K562 (cell line): ENCODE measurements at places on chromosomes 1 and 21.

- no peak for DNase-seq
- H3K27ac ChIP-seq: no peak overlapping the region
- H3K4me3 ChIP-seq: no peak overlapping the region
- H3K36me3 ChIP-seq: no peaks in the 10 kb centered on the region
Observed at GRCh38 chr1:225644666-225645065, 8.3 kb downstream of the ENAH start.

GRCh38 chr1:111204201-111204982 is 3.9 kb upstream of the DENND2D start:
- DNase-seq: no peak
- no peaks in the 10 kb centered on the region for H3K36me3 ChIP-seq

- no peaks in the 10 kb centered on the region; the same call in 2 of the 3 replicates for H3K36me3 ChIP-seq
- no peak overlapping the region for H3K27ac ChIP-seq
- peaks cover 26% of the 10 kb centered on the region for H3K4me1 ChIP-seq
Observed at GRCh38 chr1:21451212-21451611, 11.3 kb downstream of the NBPF3 start.

- no peaks in the 10 kb centered on the region for H3K4me1 ChIP-seq
- DNase-seq: no peak
- no peaks in the 10 kb centered on the region for H3K36me3 ChIP-seq
- H3K27ac ChIP-seq: no peak overlapping the region
- H3K27me3 ChIP-seq: no peaks in the 10 kb centered on the region
Observed at GRCh38 chr1:221149555-221150075, 270.4 kb downstream of the HLX start.

GRCh38 chr1:81799939-81800694 is 617 bp upstream of the ADGRL2 start:
- no peaks in the 10 kb centered on the region for H3K27me3 ChIP-seq
- no peak overlapping the region for H3K27ac ChIP-seq
- no peaks in the 10 kb centered on the region for H3K4me1 ChIP-seq
- DNase-seq: no peak
- H3K36me3 ChIP-seq: no peaks in the 10 kb centered on the region

DNA sequence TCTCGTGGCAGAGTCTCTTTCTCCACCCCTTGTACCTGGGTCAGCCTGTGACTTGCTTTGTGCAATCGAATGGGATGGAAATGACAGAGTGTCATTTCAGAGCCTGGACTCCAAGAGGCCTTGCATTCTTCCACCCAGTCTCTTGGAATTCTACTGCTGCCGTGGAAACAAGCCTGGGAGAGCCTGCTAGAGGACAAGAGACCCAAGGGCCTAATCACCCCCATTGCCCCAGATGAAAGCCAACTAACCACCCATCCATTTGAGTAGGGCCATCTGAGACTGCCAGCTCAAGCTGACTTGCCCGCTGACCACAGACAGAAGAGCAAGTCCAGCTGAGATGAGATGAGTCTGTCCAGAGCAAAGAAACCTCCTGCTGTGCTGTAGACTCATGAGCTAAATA is 201.6 kb downstream of the PTPRU start:
- H3K27me3 ChIP-seq: peaks cover 16% of the 10 kb centered on the region
- no peak overlapping the region for H3K27ac ChIP-seq
- H3K36me3 ChIP-seq: no peaks in the 10 kb centered on the region
- DNase-seq: no peak
- H3K4me3 ChIP-seq: no peak overlapping the region
- no peaks in the 10 kb centered on the region for H3K4me1 ChIP-seq

DNA sequence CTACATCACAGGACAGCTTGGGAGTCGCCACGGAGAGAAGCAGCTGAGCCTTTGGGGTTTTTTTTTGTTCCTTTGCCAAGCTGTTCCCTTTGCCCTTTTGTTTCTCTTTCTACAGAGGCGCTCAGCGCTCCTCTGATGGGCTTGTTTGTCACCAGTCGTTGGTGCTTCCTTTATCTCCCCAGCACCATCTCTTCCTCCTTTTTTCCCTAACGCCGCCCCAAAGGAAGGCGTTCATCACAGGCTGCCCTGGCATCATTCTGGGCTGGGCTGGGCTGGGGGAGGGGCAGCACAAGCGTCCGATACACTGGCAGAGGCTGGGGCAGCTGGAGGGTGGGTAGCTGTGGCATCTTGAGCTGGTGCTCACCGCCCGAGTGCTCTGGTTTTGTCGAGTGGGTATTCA is 10.5 kb downstream of the IGSF21 start:
- peaks cover 6% of the 10 kb centered on the region; the same call in 1 of the 2 replicates for H3K27me3 ChIP-seq
- H3K4me1 ChIP-seq: no peaks in the 10 kb centered on the region
- DNase-seq: no peak
- no peaks in the 10 kb centered on the region for H3K36me3 ChIP-seq

DNA sequence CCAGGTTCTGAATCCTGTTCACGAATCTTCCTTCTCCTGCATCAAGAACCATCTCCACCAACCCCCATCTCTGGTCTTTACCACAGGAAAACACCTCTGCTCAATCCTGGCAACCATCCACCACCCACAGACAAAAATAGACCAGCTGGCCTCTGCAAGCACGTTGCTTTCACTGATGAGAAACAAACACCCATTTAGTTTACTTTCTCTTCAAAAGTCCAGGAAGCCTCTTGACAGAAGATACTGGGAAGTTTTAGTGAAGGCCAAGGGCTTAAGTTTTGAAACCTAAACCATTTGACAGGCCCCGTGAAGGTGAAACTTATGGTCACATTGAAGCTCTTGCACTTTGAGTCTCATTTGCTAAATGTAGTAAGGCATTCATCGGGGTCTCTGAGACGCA is 122.6 kb upstream of the PPP2R5A start:
- H3K27me3 ChIP-seq: no peaks in the 10 kb centered on the region
- H3K36me3 ChIP-seq: no peaks in the 10 kb centered on the region
- H3K4me1 ChIP-seq: peaks cover 33% of the 10 kb centered on the region

GRCh38 chr21:16193496-16194094 is 463.8 kb downstream of the USP25 start:
- H3K36me3 ChIP-seq: no peaks in the 10 kb centered on the region
- H3K4me3 ChIP-seq: no peak overlapping the region
- DNase-seq: no peak
- H3K27me3 ChIP-seq: no peaks in the 10 kb centered on the region
- no peaks in the 10 kb centered on the region for H3K4me1 ChIP-seq
- no peak overlapping the region for H3K27ac ChIP-seq

- H3K4me1 ChIP-seq: no peaks in the 10 kb centered on the region
- DNase-seq: no peak
- H3K27ac ChIP-seq: no peak overlapping the region
- H3K4me3 ChIP-seq: no peak overlapping the region
- no peaks in the 10 kb centered on the region for H3K27me3 ChIP-seq
Observed at GRCh38 chr1:194584052-194584451, 1397.6 kb upstream of the B3GALT2 start.

DNA sequence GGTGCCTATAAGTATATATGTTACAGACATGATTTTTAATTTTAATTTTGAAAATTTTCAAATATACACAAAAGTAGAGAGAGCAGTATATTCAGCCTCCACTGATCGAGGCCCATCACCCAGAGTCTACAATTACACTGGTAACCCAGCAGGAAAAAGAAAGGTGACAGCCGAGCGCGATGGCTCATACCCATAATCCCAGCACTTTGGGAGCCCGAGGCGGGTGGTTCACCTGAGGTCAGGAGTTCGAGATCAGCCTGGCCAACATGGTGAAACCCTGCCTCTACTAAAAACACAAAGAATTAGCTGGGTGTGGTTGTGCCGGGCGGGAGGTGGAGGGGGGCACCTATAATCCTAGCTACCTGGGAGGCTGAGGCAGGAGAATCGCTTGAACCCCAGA is 1.4 kb downstream of the YBEY start:
- peaks cover 23% of the 10 kb centered on the region for H3K4me1 ChIP-seq
- no peak for DNase-seq
- no peaks in the 10 kb centered on the region for H3K27me3 ChIP-seq
- peaks cover 41% of the 10 kb centered on the region for H3K36me3 ChIP-seq
- H3K27ac ChIP-seq: no peak overlapping the region

DNA sequence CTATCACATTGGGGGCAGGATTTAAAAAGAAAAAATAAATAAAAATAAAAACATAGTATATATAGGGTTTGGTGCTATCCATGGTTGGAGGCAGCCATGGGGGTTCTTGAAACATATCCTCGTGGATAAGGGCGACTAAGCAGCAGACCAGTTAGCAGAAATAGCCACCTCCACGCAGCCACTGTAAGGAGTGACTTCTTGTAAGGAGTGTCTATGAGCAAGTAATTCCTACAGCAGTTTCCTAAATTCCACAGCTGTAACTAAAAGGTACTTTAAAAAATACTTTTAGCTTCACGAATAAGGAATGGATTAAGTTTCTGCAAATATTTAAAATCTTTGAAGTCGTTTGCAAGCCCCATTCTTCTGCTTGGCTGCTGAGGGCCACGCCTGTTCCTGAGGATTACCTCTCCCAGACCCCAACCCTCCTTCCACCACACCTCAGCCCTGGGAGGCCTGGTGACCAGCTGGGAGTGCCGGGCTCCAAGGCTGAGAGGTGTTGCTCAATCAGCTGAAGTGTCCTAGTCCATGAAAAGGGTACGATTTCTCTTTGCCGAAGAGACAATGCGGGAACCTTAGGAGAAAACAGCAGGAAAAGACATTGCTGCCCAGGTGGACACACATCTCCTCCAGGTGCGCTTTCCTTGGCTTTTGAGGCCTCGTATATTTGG is 115.3 kb downstream of the ADSS2 start:
- H3K36me3 ChIP-seq: no peaks in the 10 kb centered on the region
- no peak overlapping the region for H3K27ac ChIP-seq
- no peak for DNase-seq

DNA sequence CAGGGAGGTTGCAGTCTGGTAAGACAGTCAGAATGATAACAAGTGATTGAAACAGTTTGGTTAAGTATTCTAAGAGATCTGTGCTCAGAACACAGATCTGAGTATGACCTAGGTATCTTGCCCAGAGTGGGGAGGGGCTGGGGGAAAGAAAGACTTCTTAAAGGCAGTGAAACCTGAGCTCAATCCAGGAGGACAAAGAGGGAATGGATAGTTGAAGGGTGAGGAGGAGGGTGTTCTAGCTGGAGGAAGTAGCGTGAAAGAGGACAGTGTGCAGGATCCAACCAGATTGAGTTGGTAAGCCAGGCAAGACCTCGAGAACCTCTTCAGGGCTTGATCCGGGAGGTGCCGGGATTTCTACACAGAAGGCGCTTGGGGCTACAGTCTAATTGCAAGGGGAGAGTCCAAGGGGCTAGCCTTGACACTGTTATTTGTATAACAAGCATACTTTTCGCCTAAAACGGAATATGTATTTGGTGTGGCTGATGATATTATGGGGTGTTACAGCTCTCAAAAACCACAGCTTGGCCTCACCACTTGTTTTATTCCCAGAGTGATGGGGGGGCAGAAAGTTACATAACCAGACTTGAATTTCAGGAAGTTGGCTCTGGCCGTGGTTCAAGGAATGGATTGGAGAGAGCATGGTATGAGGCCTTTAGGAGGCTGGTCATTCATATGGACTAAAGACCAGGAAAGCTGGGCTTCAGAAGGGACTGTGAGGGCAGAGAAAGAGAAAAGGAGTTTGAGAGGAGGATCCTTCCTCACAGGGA is 19.1 kb downstream of the RCSD1 start:
- peaks cover 20% of the 10 kb centered on the region; the same call in 2 of the 3 replicates for H3K4me1 ChIP-seq
- no peaks in the 10 kb centered on the region for H3K27me3 ChIP-seq
- no peak overlapping the region for H3K4me3 ChIP-seq
- peaks cover 15% of the 10 kb centered on the region; the same call in 2 of the 3 replicates for H3K36me3 ChIP-seq
- no peak overlapping the region for H3K27ac ChIP-seq

DNA sequence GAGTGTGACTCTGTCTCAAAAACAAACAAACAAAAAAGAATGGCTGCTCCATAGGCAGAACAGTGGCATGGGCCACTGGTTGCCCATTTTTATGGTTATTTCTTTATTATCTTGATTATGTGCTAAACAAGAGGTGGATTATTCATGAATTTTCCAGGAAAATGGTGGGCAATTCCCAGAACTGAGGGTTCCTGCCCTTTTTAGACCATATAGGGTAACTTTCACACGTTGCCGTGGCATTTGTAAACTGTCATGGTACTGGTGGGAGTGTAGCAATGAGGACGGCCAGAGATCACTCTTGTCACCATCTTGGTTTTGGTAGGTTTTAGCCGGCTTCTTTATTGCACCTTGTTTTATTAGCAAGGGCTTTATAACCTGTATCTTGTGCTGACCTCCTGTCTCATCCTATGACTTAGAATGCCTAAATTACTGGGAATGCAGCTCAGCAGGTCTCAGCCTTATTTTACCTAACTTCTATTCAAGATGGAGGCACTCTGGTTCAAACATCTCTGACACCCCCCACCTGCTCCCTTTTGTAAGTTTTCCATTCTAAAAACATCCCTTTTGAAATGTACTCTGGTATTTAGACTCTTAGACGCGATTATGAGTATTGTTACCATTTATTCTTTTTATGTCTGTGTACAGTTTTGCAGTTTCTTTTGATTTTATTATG is 57.1 kb downstream of the RAVER2 start:
- H3K27ac ChIP-seq: no peak overlapping the region
- H3K27me3 ChIP-seq: no peaks in the 10 kb centered on the region
- DNase-seq: no peak
- H3K36me3 ChIP-seq: no peaks in the 10 kb centered on the region
- no peaks in the 10 kb centered on the region for H3K4me1 ChIP-seq
- no peak overlapping the region for H3K4me3 ChIP-seq

GRCh38 chr1:227191607-227192006 is 126.7 kb downstream of the CDC42BPA start:
- H3K27ac ChIP-seq: no peak overlapping the region
- peaks cover 38% of the 10 kb centered on the region for H3K36me3 ChIP-seq
- H3K27me3 ChIP-seq: no peaks in the 10 kb centered on the region

DNA sequence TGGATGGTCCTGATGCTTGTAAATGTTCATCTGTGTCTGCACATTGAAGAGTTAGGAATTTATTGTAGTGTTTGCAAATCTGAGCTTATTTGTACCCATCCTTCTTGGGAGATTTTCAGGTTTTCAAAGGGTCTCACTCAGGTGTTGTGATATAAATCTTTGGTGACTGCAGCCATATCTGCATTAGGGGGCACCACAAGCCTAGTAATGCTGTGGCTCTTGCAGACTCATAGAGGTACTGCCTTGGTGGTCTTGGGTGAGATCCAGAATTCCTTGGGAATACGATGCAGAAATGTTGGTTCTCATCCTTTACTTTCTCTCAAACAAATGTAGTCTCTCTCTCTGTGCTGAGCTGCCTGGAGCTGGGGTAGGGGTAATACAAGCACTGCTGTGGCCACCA is 405.9 kb downstream of the TTLL7 start:
- H3K36me3 ChIP-seq: no peaks in the 10 kb centered on the region
- DNase-seq: no peak

DNA sequence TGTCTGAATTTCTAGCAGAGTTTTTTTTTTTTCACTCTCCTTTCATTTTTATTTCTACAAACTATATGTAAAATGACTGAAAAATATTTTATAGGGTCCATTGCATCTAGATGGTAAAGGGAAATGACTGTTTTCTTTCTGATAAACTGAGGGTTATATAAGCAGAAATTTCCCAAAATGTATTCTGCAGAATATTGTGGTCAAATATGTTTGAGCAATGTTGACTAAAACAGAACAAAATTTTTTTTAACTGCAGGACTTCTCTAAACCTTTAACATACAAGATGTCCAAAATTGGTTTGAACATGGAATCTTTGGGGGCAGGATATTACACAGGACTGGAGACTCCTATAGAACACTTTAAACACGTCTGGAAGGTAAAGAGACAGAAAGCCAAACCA is 190.5 kb downstream of the TOMM20 start:
- no peaks in the 10 kb centered on the region for H3K4me1 ChIP-seq
- no peak overlapping the region for H3K4me3 ChIP-seq
- H3K27me3 ChIP-seq: no peaks in the 10 kb centered on the region
- no peaks in the 10 kb centered on the region for H3K36me3 ChIP-seq
- DNase-seq: no peak
